ENCODE measurements at places on chromosomes 2 and 18. TPM values are rescaled to one million over a fixed set of nuclear protein-coding genes. Genes with fewer than 3 reads are reported as not detected.

DNA sequence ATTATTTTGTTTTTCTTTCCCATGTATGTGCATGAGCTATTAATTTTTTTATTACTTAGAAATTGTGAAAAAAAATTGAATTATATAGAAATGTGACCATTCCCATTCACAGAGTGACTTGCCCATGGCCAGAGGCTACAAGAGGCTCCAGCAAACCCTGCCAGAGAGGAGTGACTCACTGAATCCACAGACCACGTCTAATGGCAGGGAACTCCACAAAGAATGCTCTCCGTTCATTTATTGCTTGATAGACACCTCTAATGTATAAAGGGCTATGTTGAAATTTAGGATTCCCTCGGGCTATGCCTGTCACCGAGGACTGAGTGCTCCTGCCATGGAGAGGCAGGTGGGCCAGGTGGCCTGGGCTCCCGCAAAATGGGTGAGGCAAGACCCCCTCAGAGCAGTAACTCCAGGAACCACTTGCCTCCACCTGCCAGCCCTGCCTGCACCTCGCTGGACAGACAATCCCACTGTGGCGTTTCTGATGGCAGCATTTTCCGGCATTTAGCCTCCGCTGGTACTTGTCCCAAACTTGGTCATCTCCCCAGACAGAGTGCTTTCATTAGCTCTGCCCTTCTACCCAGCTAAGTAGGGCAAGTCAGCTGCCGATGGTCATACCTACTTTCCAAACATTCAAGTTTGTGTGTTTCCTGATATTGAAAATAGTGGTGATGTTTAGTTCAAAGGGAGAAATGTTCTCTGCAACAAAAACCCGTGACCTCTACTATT is 200.3 kb downstream of the PRKCE start:
- no peak for DNase-seq
- no peaks in the 10 kb centered on the region for H3K36me3 ChIP-seq
- H3K27me3 ChIP-seq: no peaks in the 10 kb centered on the region
- H3K4me3 ChIP-seq: no peak overlapping the region

DNA sequence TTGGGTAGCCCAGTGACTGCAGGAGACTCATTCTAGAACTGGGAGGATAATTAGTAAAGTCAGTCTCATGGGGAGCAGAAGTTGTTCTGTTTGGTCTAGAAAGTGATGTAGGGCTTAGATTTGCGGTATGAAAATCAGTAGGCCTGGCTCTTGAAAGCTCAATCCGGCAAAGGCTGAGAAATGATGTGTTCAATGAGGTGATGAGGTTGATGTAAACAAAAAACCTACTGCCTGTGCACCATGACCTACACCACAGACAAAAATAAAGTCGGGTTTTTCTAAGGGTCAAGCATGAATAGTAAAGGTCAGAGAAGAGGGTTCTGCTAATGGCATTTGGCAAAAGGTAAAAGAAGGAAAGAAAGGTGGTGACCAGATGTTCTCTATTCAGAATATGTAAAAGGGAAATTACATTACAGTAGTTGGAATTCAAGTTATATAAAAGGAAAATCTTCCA is 80.8 kb upstream of the COL5A2 start:
- H3K4me3 ChIP-seq: no peak overlapping the region
- H3K4me1 ChIP-seq: no peaks in the 10 kb centered on the region
- no peak for DNase-seq
- no peaks in the 10 kb centered on the region for H3K27me3 ChIP-seq

DNA sequence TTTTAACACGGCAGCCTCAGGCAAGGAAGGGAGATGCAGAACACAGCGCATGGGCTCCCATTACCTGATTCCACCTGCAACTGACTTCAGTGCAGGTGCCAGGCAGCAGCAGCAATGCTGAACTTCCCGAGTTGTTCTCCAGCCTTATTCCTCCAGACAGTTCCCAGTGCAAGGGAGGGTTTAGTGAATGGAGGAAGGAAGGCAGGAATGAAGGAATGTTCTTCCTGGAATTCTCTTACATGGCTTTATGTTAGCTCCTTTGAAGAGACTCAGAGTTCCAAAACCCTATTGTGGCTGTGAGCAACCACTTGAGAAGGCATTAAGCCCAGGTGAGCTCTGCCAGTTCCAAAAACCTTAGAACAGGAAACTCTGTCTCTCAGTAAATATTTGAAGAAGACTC is 45.5 kb downstream of the SERPINB7 start:
- DNase-seq: no peak
- no peaks in the 10 kb centered on the region for H3K36me3 ChIP-seq
- H3K4me3 ChIP-seq: no peak overlapping the region
- H3K4me1 ChIP-seq: no peaks in the 10 kb centered on the region
- no peaks in the 10 kb centered on the region for H3K27me3 ChIP-seq

GRCh38 chr2:200089040-200089755 is 133.8 kb downstream of the MAIP1 start:
- no peak overlapping the region for H3K27ac ChIP-seq
- no peak overlapping the region for H3K4me3 ChIP-seq
- no peak for DNase-seq
- peaks cover 20% of the 10 kb centered on the region for H3K4me1 ChIP-seq
- H3K36me3 ChIP-seq: no peaks in the 10 kb centered on the region
- H3K27me3 ChIP-seq: no peaks in the 10 kb centered on the region

GRCh38 chr2:9018534-9018933 is 15.1 kb upstream of the MBOAT2 start:
- no peak for DNase-seq
- H3K27me3 ChIP-seq: peaks cover 4% of the 10 kb centered on the region
- H3K27ac ChIP-seq: no peak overlapping the region
- no peaks in the 10 kb centered on the region for H3K36me3 ChIP-seq

- H3K4me3 ChIP-seq: no peak overlapping the region
- H3K27ac ChIP-seq: no peak overlapping the region
- peaks cover 4% of the 10 kb centered on the region for H3K27me3 ChIP-seq
- no peak for DNase-seq
- H3K36me3 ChIP-seq: no peaks in the 10 kb centered on the region
- no peaks in the 10 kb centered on the region for H3K4me1 ChIP-seq
Observed at GRCh38 chr2:88442473-88442872, 10.0 kb downstream of the FOXI3 start.

Gene HAAO
- 18.1 TPM for total RNA-seq

Gene CYP27C1
- total RNA-seq: 0.56 TPM

Gene HTR2B
- 0.73 TPM for total RNA-seq

Gene NYAP2
- 1.0 TPM for total RNA-seq

Gene NRP2
- total RNA-seq: 60.2 TPM

Gene MYO1B
- 91.6 TPM for total RNA-seq

Measured in hepatocyte (in vitro differentiated cells).